ENCODE measurements at places on chromosomes 16 and 17. TPM values are rescaled to one million over a fixed set of nuclear protein-coding genes. Genes with fewer than 3 reads are reported as not detected.

GRCh38 chr17:1059131-1059795 is 62.3 kb downstream of the TIMM22 start:
- peaks cover 3% of the 10 kb centered on the region for H3K4me1 ChIP-seq
- no peak overlapping the region for H3K4me3 ChIP-seq
- peaks cover 9% of the 10 kb centered on the region for H3K36me3 ChIP-seq
- DNase-seq: no peak

- H3K36me3 ChIP-seq: peaks cover 3% of the 10 kb centered on the region
- H3K27ac ChIP-seq: no peak overlapping the region
- H3K27me3 ChIP-seq: no peaks in the 10 kb centered on the region
- no peak for DNase-seq
- H3K4me3 ChIP-seq: no peak overlapping the region
Observed at GRCh38 chr17:80274331-80274730, 13.7 kb downstream of the RNF213 start.

DNA sequence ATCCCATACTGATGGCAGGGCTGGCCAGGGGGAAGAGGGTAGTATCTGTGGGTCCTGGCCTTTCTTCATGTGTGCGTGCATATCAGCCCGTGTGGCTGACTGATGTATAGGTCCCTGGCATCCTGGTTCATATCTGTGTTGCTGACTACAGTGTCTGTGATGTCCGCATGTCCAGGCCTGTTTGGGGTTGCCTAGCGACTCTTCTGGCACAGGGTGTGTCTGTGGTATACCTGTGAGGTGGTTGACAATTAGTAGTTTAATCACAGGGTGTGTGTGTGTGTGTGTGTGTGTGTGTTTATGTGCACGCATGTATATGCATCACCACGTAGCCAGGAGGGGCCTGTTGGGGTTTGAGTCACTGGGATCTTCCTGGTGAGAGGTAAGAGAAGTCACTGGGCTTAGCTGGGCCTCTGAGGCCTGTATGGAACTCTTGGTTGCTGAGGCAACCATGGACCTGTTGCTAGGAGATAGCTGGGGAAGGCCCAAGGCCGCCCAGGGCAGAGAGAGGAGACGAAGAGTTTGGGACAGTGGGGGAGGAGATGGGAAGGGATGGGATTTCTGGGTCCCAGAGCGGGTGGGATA is 603 bp upstream of the TMEM95 start:
- H3K27ac ChIP-seq: peak overlapping the region; percentile 66
- peaks cover 26% of the 10 kb centered on the region for H3K4me1 ChIP-seq
- H3K4me3 ChIP-seq: peak overlapping the region; percentile 98
- peak; percentile 87 for DNase-seq

DNA sequence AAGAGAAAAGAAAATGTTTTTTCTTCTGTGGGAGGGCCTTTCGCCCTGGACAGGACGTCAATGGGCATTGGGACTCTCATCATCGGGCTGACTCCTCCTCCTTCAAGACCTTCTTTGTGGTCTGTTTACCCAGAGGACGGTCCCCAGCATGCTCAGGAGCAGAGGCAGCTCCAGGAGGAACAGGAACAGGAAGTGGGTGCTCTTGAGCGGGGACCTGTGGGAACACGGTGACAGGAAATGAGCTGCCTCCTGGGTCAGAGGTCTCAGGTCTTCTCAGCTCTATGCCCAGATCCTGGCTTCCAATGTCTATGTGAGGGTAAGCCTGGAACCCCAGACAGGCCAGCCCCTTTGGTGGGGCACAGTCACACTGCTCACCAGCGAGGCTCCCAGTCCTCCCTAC is 12.2 kb downstream of the CD300LD start:
- DNase-seq: no peak
- H3K4me1 ChIP-seq: no peaks in the 10 kb centered on the region

DNA sequence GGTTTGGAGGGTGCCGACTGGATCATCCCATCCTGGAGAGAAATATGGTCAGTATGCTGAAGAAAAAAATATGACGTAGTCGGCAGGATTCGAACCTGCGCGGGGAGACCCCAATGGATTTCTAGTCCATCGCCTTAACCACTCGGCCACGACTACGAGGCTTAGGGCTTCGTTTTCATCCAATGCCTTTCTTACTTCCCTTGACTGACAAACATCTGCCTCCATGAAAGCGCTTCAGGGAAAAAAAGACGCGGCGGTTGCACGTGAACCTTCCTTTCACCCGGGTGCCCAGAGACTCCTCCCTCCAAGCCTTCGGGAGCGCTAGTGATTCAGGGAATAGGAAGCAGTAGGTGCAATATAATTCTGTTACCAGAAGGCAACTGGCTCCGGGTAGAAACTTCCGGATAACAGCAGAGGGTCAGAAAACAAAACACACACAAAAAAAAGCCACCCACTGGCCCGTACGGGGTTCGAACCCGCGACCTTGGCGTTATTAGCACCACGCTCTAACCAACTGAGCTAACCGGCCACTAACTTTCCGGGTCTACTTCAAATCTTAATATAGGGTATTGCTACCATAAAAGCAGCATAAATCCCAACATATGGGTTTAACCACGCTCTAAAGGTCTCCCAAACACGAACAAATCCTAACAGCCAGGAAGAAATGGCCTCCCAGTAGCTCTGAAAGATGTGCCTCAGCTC is 16.3 kb upstream of the AURKB start:
- no peaks in the 10 kb centered on the region for H3K36me3 ChIP-seq
- H3K27ac ChIP-seq: peak overlapping the region; percentile 87
- H3K4me1 ChIP-seq: peaks cover 12% of the 10 kb centered on the region
- H3K27me3 ChIP-seq: no peaks in the 10 kb centered on the region

GRCh38 chr17:31469959-31470358 is 78.5 kb downstream of the RAB11FIP4 start:
- no peak for DNase-seq
- H3K27me3 ChIP-seq: peaks cover 3% of the 10 kb centered on the region
- no peak overlapping the region for H3K4me3 ChIP-seq
- H3K36me3 ChIP-seq: no peaks in the 10 kb centered on the region
- no peak overlapping the region for H3K27ac ChIP-seq

DNA sequence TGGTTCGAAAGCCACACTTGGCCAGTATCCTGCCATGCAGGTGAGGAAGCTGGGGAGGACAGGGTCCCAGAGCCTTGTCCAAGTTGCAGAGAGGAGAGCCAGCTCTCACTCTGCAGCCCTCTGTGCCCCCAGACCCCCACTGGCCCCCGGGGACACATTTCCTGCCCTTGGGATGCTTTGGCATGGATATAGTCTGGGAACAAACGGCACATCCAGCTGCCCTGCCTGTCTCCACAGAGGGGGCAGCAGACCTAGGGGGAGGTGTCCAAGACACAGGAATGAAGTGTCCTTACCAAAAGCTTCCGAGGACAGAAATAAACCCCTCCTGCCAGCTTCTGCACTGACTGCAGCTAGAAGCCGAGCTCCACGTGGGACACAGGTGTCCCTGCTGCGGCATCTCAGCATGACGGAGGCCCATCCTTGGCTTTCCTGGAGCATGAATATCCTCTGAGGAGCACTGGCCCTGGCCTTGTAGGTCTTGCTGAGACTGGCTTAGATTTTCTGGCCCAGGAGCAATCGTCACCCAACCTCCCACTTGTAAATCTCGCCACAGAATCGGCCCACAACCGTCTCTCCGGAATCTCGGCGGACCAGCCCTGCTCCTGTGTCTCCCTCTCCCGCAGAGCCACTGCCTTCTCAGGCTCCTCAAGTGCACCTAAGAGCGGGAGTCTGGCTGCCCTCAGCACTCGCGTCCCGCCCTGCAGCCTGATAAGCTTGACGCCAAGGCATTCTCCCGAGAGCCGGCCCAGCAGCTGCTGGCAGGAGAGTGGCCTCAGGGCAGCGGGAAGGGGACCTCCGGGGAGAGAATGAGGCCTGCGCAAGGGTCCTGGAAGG is 1.1 kb upstream of the CAPN15 start:
- H3K36me3 ChIP-seq: no peaks in the 10 kb centered on the region
- H3K27ac ChIP-seq: peak overlapping the region; percentile 94
- no peaks in the 10 kb centered on the region for H3K27me3 ChIP-seq
- peaks cover 34% of the 10 kb centered on the region for H3K4me1 ChIP-seq

DNA sequence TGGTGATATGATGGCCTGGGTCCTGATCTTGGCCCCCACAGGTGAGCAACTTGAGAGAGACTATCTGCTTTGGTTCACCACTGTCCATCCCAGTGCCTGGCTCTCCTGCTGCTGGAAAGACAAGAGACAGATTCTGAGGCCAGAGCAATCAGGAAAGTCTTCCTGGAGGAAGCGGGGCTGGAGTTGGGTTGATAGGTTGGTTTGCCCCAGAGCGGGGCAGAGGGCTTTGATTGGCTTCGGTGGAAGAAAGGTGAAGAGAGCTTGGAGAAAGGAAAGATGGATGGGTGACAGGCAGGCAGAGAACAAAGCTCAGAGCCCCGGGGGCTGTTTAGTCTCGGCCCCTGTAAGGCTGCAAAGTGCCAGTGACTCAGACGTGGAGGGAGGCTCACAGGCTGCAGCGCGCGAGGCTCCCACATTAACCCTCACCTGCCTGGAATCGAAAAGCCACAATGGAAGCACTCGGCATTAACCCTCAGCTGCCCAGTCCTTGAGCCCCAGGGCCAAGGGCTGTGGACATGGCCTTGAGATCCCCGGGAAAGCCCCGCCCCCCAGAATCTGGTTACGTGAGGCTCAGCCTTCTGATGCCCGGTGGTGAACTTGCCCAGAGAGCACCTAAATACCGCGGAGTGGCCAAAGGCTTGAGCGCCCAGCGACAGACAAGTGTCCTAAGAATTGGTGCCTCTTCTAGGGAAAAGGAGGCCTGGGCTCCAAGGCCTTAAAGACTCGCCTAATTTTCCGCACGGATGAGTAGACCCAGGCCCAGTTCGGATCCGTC is 996 bp upstream of the CPNE2 start:
- peak; percentile 70 for DNase-seq
- H3K27me3 ChIP-seq: no peaks in the 10 kb centered on the region
- no peaks in the 10 kb centered on the region for H3K4me1 ChIP-seq
- H3K27ac ChIP-seq: no peak overlapping the region
- H3K36me3 ChIP-seq: no peaks in the 10 kb centered on the region
- H3K4me3 ChIP-seq: peak overlapping the region; percentile 77

- no peak for DNase-seq
- H3K4me1 ChIP-seq: no peaks in the 10 kb centered on the region
- H3K27me3 ChIP-seq: no peaks in the 10 kb centered on the region
- no peak overlapping the region for H3K4me3 ChIP-seq
Observed at GRCh38 chr16:88072571-88073001, 121.4 kb downstream of the BANP start.

DNA sequence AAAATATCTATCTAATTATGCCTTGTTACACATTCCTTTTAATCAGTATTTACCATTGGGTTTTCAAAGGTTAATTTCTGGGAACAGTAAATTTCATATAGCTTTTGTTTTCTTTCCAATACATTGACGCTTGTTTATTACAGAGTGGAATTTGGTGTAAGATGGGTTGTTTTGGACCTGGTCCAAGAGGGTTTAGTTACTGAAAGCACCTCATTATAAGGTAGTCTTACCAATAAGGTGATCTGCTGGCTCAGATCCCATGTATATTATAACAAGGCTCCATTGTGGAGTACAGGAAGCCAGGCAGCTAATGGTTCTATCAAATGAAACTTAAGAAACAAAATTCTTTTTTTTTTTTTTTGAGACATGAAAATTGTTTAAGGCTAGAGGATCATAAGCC is 87.3 kb upstream of the NACA2 start:
- H3K27ac ChIP-seq: no peak overlapping the region
- DNase-seq: no peak
- H3K27me3 ChIP-seq: no peaks in the 10 kb centered on the region
- no peaks in the 10 kb centered on the region for H3K4me1 ChIP-seq

- peak overlapping the region; percentile 30 for H3K27ac ChIP-seq
- peak; percentile 74 for DNase-seq
- no peaks in the 10 kb centered on the region for H3K27me3 ChIP-seq
- no peaks in the 10 kb centered on the region for H3K36me3 ChIP-seq
Observed at GRCh38 chr16:69906838-69907401, 44.2 kb upstream of the CLEC18A start.

- DNase-seq: peak; percentile 37
- peaks cover 30% of the 10 kb centered on the region for H3K27me3 ChIP-seq
- H3K4me3 ChIP-seq: peak overlapping the region; percentile 56
- H3K27ac ChIP-seq: no peak overlapping the region
- no peaks in the 10 kb centered on the region for H3K36me3 ChIP-seq
Observed at GRCh38 chr16:181565-182021, 1.3 kb downstream of the HBQ1 start.

DNA sequence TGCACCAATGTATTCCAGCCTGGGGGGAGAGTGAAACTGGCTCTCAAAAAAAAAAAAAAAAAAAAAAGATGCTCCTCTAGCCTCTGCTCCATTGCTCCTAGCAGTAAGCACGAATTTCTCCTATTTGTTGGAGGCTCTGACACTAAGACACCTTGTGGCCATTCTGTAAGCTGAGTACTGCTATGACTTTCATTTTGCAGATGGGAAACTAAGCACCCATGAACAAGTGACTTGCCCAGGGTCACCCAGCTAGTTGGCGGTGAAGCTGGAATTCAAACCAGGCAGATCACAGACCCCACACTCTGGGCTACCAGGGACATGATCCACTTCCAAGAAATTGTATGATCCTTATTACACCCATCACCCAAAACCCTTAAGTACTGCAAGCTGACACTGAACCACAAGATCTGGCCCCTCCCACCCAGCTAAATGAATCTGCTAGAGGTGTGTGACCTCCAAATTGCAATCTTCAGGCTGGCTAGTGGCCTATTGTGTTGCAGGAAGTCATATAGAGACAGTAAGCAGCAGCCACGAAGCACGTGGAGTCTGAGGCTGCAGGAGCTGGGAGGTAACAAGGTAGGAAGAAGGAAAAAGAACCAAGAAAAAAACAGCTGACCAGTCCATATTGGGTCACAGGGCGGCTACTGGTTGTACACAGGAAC is 209.4 kb downstream of the XYLT1 start:
- DNase-seq: no peak
- H3K36me3 ChIP-seq: peaks cover 5% of the 10 kb centered on the region
- no peaks in the 10 kb centered on the region for H3K4me1 ChIP-seq
- no peak overlapping the region for H3K4me3 ChIP-seq
- no peak overlapping the region for H3K27ac ChIP-seq

DNA sequence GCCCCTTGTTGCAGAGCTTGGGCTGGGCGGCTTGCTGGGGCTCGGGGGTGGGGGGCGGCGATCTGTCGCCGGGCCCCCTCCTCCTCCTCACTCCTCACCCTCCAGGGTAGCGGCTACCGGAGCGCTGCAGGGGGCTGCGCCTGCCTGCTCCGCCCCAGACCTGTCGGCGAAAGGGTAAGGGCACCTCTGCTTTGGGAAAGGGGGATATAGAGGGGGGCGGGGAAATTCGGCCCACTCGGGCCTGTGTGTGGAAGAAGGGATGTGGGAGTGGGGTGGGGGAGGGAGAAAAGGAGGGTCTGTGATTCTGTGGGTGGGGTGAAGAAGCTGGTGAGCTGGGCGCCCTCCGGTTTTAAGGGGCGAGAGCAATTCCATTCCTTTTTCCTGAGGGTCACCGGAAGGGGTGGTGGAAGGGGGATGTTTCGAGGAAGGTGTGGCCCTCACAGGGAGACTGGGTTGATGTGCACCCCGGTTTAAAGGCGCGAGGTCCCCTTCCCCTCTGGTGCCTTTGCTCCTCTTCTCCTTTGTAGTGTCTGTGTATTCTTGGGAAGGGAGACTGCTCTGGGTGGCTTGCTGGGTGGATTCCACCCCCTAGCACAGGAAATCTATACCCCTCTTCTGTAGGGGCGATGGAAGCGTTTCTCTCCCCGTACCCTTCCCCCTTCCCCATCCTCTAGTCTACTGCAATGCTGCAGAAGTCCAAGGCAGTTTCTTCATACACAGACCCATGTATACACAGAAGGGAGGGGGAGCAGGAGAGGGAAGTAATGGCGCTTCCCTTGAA is 878 bp downstream of the TAOK1 start:
- H3K36me3 ChIP-seq: no peaks in the 10 kb centered on the region
- H3K4me3 ChIP-seq: peak overlapping the region; percentile 93
- no peaks in the 10 kb centered on the region for H3K27me3 ChIP-seq
- peak; percentile 61 for DNase-seq

The ZBTB4 gene
- total RNA-seq: 35.9 TPM

The RAC3 gene
- total RNA-seq: 7.9 TPM

The KRTAP4-5 gene
- not detected for total RNA-seq

The KRTAP4-3 gene
- not detected for total RNA-seq

The CES4A gene
- 5.0 TPM for total RNA-seq

The CCDC78 gene
- total RNA-seq: 1.0 TPM

The PLSCR3 gene
- total RNA-seq: 73.9 TPM

The ACSM5 gene
- total RNA-seq: not detected

All from GM23248 (cell line).